ENCODE measurements at places on chromosomes 7 and 10.

DNA sequence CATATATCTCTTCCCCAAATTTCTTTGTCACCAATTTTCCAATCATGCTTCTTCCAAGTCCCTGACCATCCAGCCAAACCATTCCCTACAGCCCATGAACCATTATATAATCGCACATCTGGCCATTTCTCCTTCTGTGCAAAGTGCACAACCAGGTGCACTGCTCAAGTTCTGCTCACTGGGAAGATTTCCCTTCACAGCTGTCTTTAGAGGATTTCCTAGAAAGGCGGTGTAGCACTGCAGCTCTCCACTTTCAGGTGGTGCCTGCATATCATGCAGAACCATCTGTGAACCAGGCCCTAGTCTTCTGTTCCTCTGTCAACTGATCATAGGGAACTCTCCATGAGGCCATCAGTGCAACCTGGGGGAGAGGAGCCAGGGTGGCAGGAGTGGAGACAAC, 95.0 kb upstream of the CABCOCO1 start:
- no peak for DNase-seq

- no peak for DNase-seq
Observed at GRCh38 chr10:89888321-89889070, 187.1 kb downstream of the KIF20B start.

- peak; percentile 88 for DNase-seq
Observed at GRCh38 chr7:128387216-128388144, 22.3 kb downstream of the IMPDH1 start.

DNA sequence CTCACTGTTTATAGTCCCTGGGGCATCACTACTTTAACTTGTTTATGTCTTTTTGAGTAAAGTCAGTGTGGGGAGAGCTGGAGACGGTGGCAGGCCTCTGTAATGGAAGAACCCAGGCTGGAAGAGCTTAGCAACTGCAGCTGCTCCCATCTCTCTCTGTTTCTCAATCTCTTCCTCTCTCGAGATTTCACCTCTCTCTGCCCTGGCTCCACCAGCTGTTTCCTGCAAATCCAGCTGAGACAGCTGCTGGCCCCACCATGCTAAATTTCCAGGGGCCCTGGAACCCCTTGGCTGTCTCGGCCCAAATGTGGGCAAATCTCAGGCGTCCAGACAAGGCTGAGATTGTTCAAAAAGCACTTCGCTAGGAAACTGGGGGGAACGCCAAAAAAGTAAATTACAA, 25.8 kb upstream of the SLF2 start:
- DNase-seq, result peak; percentile 74

DNA sequence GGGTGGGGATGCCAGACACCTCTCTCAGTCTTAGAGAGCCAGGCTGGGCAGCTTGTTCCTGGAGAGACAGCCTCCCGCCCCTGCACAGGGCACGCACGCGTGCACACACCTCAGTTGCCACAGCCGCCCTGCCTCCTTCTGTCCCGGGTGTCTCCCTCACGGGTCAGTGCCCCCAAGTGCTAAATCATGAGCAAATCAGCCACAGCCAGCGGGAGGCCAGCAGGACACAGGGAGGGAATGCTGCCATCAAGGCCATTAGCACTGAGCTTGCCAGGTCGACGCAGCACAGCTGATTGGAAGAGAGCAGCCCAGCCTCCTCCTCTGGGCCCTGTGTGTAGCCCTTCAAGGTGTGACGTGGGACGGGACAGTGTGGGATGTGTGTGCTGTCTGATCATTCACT, 130.4 kb downstream of the CDH23 start:
- no peak for DNase-seq

GRCh38 chr10:125859128-125859817, 21.8 kb downstream of the DHX32 start:
- no peak for DNase-seq

DNA sequence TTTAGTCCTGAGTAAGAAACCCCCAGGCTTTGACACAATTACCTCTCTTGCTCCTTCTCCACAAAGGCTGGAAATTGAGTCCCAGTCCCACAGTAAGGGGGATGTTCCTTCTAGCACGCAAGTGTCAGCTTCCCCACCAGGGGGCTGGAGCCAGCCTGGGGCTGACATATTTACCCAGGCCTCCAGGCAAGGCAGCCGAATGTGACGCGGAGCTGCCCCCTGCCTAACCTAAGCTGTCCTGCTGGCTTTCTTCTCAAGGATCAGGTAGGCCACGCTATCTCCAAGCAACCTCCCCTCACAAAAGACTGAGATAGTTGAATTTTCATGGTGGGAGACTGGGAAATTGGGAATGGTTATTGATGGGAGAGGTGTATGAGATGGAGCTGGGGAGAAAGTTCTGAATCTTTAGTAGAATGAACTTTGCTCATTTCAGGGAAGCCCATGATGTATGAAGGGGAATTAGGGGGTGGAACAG, 19.2 kb upstream of the BMPER start:
- DNase-seq, result no peak

- no peak for DNase-seq
Observed at GRCh38 chr7:22851145-22851544, 28.5 kb upstream of the TOMM7 start.
